Prostate gland (tissue), 2 donors: ENCODE measurements at places on chromosomes 12 and 14.

GRCh38 chr12:43066471-43066870 lies 476.9 kb upstream of the PRICKLE1 start:
- DNase-seq, result no peak

DNA sequence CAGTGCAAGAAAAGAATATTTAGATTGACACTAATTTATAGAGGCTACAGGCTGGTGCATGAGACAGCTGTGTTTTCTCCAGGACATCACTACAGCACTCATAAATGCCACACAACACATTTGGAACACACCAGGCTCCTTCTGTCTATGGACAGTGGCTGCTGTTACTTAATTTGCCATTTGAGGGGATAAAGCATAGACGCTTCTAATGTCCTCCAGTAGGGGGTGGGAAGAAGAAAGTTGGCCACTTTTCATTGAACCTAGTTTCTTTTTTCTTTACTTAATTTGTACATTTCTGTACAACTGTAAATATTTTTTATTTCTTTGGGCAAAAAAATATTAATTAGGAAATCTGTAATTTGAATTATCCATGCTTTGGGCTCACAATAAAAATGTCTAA lies 12.4 kb upstream of the RTN1 start:
- DNase-seq, result no peak

GRCh38 chr14:65256714-65257113 lies 154.4 kb upstream of the MAX start:
- DNase-seq, result no peak

DNA sequence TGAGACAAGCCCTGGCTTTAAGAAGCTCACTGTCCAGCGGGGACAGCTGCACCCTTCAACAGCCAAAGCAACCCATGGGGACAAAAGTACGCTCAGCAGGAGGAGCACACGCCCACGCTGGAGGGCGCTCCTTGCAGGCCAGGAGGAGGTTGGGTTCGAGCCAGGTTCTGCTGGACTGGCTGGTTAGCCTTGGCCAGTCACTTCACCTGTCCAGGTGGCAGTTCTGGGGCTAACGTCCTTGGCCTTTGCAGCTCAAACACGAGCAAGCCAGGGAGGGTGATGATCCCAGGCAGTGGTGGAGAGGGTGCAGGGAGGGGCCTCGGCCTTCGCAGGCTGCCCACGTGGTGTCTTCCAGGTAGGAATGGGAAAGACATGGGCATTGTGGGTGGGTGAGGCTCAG lies 13.1 kb downstream of the CHGA start:
- DNase-seq, result no peak
